ENCODE measurements at places on chromosomes 1 and 21.

GRCh38 chr1:208868554-208868953 lies 624.4 kb upstream of the PLXNA2 start:
- DNase-seq = no peak

- no peak for DNase-seq
Observed at GRCh38 chr21:36601362-36601761, 97.6 kb upstream of the SIM2 start.

DNA sequence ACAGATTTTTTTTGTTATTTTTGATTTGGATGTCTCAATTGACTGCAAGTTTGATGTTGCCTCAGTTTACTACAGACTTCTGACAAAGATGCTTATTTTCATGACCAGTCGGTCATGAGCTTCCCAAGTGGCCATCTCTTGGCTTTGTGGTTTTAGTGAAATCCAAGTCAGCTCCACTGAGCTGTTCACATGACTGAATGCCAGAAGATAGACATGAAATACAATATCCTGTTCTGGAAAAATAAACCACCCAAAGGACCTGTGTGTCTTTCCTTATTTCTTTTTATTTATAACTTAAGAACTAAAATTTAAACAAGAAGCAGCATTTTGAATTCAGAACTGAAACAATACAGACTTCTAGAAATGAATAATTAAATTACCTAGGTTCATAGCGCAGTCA lies 89.3 kb downstream of the HMCN1 start:
- DNase-seq = no peak

GRCh38 chr1:230858918-230859729 lies 9.2 kb downstream of the C1orf198 start:
- DNase-seq = no peak

DNA sequence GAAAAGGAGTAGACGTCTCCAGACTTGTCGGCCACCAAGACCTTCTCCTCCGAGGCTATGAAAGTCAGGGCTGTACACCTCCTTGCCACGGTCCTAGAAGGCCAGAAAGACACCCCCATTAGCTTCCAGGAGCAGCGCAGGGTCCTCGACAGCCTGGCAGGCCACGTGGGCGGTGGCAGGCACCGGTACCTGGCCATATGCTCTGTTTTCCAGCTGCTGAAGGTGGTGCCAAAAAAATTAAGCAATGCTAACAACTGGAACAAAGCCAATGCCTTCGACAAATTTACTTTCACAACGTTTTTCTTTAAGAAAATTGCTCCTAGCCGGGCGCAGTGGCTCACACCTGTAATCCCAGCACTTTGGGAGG lies 15.9 kb downstream of the WDR4 start:
- no peak for DNase-seq

- no peak for DNase-seq
Observed at GRCh38 chr1:170340308-170340707, 191.7 kb upstream of the GORAB start.

Data from mucosa of descending colon (tissue), 3 donors.